Bronchial smooth muscle cell (primary cell): ENCODE measurements at places on chromosomes 5 and 9. TPM values are rescaled to one million over a fixed set of nuclear protein-coding genes. Genes with fewer than 3 reads are reported as not detected.

ST8SIA4 gene
- total RNA-seq = 0.09 and 0.47 TPM in 2 replicates

CARD9 gene
- total RNA-seq = 0.77 and 0.79 TPM in 2 replicates

CEL gene
- total RNA-seq = 0.32 and 0.34 TPM in 2 replicates

CNOT8 gene
- 30.1 and 42.1 TPM in 2 replicates for total RNA-seq

CBY3 gene
- 0.16 TPM in 1 of 2 replicates, not detected in the other for total RNA-seq

ZNF354B gene
- total RNA-seq = 7.7 TPM in 2 replicates

OMD gene
- total RNA-seq = 0.95 and 1.1 TPM in 2 replicates

OR1L4 gene
- total RNA-seq = not detected in 2 replicates

SLC34A1 gene
- under 0.01 TPM in 1 of 2 replicates, not detected in the other for total RNA-seq

DIPK1B gene
- total RNA-seq = 0.69 and 1.1 TPM in 2 replicates

CDO1 gene
- total RNA-seq = 29.2 and 49.2 TPM in 2 replicates

C6 gene
- total RNA-seq = 0.16 TPM in 1 of 2 replicates, not detected in the other

SLC9A3 gene
- 0.17 and 0.47 TPM in 2 replicates for total RNA-seq

SMIM33 gene
- total RNA-seq = not detected in 2 replicates

FIBCD1 gene
- total RNA-seq = 6.7 and 9.3 TPM in 2 replicates

EQTN gene
- not detected in 2 replicates for total RNA-seq

PLAC8L1 gene
- total RNA-seq = 0.17 TPM in 1 of 2 replicates, not detected in the other

BARX1 gene
- not detected in 2 replicates for total RNA-seq

PCDHB4 gene
- 0.94 TPM in 1 of 2 replicates, not detected in the other for total RNA-seq

HK3 gene
- 0.09 TPM in 1 of 2 replicates, not detected in the other for total RNA-seq

GARIN3 gene
- not detected in 2 replicates for total RNA-seq

TMEM174 gene
- not detected in 2 replicates for total RNA-seq

ARHGEF37 gene
- total RNA-seq = 1.3 and 1.8 TPM in 2 replicates

AHRR gene
- total RNA-seq = 23.8 and 29.2 TPM in 2 replicates

HTR4 gene
- not detected in 2 replicates for total RNA-seq

SH2D3C gene
- not detected in 2 replicates for total RNA-seq

PRRX2 gene
- total RNA-seq = 21.5 and 44.3 TPM in 2 replicates
